Midbrain (tissue), 1 donor: ENCODE measurements at places on chromosomes 6 and 20.

- no peak for DNase-seq
Measured at GRCh38 chr6:88050140-88050818, 2.6 kb downstream of the SPACA1 start.

GRCh38 chr6:90583179-90583835 is 3.6 kb downstream of the MAP3K7 start:
- no peak for DNase-seq

DNA sequence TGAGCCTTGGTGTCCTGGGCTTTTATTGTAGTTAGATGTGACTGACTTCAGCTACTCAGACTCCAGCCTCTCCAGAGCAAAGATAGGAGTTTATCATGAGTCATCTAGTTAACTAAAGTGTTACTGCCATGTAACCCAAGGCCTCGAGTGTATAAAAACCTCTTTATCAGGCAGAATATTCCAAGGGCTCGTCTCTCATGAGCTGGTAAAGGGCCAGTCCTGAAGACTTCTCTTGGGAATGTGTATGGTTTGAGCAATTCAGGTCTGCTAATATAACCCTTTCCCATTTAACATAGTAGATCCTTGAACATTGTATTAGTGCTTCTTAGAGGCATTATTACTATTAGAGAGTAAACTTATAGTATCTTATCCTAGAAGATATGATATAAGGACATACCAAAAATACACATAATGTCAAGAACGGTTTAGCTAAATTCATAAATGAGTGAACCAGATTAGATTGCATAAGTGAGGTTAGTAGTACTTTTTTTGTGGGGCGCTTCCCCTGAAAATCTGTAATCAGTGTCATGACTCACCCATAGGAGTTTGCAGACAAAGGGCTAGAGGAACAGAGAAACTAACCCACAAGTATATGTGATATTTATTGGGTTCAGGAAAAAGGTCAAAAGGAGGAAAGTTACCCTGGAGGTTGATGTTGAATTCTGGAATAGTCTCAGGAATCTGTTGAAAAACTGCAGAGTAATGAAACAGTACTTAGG is 16.0 kb downstream of the DSE start:
- no peak for DNase-seq

- no peak for DNase-seq
Measured at GRCh38 chr6:114158411-114158810, 184.4 kb downstream of the HS3ST5 start.

DNA sequence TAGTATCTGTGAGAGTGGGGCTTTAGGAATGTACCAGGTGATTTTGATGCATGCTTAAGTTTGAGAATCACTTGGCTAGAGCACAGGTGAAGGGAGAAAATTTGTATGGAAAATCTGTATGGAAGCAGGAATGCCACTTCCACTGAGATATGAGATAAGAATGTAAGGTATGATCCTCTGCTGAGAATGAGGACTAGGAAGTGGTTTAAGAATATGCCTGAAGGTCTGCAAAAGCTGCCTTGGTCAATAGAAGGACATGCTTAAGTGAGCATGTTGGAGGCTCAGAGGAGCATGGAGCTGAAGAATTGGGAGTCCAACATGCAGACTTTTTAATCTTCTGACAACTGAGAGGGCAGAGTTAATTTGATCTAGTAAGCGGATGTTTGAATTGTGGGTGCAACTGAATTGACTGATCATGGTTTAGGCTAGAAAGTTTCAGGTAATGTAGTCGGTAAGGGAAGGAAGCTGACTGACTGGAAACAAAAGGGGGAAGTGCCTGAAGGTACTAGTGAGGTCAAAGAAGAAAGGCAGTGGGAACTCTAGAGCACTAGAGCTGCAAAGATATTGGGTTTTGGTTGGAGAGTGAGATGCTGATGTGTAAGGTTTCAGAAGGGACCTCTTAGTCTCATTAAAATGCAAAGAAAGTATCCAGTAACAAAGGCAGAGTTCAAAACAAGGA is 28.6 kb upstream of the NOTCH4 start:
- no peak for DNase-seq

DNA sequence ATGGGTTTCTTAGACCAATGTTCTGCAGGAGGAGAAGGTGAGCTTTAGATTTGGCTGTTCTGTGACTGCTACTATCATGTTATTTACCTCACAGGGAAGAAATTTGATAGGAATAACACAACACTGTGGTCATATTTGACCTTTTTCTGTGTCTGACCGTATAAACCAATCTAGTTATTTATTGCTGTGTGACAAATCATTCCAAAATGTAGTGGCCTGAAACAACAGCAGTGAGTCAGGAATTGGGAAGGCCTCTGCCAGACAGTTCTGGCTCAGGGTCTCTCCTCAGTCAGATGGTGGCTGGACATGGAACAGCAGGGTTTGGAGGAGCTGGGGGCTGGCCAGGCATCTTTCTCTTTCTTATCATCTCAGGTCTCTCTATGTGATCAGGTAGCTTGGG is 33.0 kb downstream of the RIPOR2 start:
- no peak for DNase-seq

GRCh38 chr6:32117461-32117860 is 8.3 kb upstream of the TNXB start:
- DNase-seq, result no peak

DNA sequence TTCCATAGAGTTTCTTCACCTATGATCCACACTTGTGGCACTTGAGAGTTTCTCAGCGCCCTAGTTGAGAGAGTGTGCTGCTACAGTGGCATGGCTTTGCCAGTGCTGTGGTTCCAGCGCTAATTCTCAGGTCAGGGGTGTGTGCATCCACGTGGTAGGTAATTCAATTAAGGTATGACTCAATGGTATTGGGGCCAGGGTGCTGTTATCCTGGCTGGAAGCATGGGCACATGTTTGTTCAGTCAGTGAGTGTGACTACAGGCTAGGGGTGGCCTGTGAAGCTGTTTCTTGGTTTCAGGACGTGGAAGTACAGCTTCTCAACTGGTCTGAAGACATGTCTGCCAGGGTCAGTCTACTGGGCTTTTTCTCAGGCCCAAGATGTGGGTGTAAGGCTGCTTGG is 3.0 kb upstream of the SEMG2 start:
- DNase-seq, result no peak

DNA sequence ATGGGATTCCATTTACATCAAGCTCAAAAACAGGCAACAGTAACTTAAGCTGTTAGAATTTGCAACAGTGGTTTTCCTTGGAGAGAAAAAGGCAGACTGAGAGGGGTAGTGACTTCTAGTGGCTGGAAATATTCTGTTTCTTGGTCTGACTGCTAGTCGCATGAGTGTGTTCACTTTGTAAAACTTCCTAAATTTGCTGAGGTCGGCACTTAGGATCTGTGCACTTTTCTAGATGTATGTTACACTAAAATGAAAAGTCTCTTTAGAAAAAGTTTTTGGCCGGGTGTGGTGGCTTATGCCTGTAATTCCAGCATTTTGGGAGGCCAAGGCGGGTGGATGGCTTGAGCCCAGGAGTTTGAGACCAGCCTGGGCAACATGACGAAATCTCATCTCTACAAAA is 18.7 kb downstream of the OVOL2 start:
- no peak for DNase-seq
